ENCODE measurements at places on chromosomes 1 and 21.

GRCh38 chr1:30771005-30771404, 13.4 kb upstream of the LAPTM5 start:
- DNase-seq: no peak

DNA sequence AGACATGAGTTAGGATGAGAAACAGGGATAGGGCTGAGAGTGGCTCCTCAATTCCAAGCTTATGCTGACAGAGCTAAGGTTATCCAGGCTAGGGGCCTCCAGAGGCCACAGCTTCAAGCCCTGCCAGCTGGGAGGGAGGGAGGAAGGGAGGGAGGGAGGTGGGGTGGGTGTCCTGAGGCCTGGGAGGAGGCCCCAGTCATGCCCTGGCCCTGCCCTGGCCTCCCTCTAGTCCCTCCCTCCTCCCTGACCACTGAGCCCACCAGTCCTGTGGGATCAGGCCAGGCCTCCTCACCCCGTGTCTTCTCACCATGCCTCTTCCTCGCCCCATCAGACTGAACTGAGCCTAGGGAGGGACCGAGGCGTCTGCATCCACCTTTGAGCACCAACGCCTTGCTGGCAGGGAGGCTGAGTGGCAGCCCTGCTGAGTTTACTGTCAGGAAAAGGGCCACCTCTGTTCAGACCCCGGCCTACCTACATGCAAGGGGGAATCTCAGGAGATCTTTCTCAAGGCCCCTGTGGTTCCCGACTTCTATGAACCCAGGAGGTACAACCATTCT, 116.1 kb downstream of the NPHP4 start:
- no peak for DNase-seq

- DNase-seq: no peak
These were observed 297.5 kb downstream of the HHIPL2 start for GRCh38 chr1:222250376-222250775.

DNA sequence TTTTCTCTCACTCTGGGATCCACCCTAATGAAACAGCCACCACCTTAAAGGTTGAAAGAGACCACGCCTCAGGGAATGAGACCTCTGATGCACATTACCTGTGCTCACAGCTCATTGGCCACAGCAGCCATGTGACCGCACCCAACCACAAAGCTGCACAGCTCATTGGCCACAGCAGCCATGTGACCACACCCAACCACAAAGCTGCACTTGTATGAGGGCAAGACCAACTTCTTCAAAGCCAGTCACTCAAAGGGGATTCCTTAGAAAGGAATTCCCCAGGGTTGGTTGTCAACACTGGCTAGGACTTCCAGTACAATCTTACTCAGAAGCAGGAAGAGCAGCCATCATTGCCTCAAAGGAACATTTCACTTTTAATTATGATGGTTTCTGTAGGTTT, 43.6 kb upstream of the PDE9A start:
- no peak for DNase-seq

DNA sequence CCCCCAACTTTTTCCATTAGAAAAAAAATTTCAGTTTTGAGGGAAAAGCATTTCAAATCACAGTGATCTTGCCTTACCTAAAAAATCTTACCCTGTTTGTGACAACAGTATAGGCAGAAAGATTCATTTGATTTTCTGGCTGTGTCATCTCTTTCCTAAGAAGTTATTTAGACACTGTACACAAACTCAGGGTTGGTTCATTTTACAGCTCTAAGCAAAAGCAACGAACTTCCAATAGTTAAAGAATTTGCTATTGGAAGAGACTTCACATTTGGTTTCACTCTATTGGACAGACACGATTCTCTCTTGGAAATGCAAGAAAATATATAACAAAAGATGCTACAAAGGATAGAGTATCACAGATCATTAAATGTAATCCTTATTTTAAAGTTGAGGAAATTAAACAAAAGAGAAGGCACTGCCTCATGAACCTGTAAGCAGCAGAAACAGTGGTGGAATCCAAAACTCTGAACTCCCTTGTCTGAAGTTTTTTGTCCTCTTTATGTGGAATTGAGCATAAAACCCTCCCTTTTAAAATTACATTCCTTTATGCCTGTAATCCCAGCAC, 20.8 kb downstream of the EYA3 start:
- DNase-seq: no peak

DNA sequence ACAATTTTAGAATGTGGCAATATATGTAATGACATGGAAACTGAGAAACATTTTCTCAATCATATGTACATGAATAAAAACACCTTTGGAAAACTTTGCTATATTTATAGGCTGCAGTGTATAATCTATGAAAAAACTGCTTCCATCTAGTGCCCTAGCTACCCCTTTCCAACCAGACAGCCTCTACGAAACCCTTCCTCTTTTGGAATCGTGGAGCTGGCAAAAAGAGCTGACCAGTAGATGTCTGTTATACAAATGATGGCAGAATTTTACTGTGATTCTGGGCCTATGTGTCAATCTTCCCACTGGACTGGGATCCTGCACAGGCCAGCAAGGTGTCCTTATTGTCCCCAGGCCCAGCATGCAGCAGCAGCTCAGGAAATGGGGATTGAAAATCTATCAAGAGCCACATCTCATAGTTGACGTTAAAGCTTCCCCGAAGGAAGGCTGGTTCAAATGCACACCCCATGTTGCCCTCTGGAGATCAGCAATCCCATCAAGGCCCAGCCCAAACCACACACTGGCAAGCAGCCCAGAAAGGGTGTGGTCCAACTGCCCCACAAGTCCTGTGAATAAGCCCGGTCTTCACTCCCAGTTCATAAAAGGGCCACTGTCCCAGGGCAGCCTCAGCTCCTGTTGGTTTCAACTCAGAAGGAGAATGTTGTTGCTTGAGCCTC, 8.8 kb upstream of the FAM20B start:
- DNase-seq: no peak

DNA sequence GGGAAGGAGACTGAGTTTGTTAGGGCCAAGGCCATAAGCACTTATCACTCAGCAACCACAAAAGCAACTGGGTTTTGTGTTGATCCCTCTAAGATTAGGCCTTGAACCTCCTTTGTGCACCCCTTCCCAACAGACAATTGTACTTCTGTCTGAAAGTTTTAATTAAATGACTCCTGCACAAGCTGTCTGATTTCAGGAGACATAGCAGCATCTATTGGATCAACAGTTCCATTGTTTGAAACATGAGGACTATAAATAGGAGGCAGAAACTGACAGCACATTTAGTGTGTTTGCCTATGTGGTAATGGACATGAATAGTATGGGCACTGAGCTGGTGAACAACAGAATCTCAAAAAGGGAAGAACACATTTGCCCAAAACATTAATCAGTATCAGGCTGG, 167.3 kb upstream of the KCNJ6 start:
- no peak for DNase-seq

GRCh38 chr1:186880982-186881381, 52.2 kb downstream of the PLA2G4A start:
- DNase-seq: no peak

GRCh38 chr1:214008791-214009422, 21.1 kb downstream of the PROX1 start:
- DNase-seq: no peak

GRCh38 chr1:56666112-56666608, 21.0 kb downstream of the PRKAA2 start:
- no peak for DNase-seq

DNA sequence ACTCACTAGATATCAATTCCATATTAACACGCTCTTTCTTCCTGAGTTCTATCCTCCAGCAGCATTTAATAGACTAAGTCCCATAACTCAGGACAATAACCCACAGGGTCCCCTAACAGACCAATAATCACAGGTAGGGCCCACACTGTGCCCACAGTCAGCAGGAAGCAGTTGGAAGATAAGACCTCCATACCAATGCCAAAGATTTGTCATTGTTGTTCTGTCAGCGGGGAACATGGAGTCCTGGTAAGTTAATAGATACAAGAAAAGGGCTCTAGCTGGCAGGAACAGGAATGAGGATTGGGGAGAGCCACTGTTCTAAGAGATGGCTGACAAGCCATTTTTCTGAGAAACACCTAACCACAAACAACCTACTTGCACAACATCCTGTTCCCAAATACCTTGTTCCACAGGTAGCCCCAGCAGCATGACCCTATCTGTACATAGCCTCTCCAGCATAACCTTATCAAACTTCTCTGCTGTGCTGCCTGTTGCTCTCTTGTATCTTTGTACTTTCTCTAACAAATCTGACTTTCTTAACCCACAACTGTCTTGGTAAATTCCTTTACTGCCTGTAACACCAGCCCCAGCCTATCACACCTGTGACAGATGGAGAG, 142.0 kb upstream of the KCNJ15 start:
- no peak for DNase-seq

GRCh38 chr1:157622471-157622870, 24.6 kb upstream of the FCRL4 start:
- no peak for DNase-seq

- DNase-seq: no peak
These were observed 18.7 kb downstream of the EPHB2 start for GRCh38 chr1:22729400-22729773.

DNA sequence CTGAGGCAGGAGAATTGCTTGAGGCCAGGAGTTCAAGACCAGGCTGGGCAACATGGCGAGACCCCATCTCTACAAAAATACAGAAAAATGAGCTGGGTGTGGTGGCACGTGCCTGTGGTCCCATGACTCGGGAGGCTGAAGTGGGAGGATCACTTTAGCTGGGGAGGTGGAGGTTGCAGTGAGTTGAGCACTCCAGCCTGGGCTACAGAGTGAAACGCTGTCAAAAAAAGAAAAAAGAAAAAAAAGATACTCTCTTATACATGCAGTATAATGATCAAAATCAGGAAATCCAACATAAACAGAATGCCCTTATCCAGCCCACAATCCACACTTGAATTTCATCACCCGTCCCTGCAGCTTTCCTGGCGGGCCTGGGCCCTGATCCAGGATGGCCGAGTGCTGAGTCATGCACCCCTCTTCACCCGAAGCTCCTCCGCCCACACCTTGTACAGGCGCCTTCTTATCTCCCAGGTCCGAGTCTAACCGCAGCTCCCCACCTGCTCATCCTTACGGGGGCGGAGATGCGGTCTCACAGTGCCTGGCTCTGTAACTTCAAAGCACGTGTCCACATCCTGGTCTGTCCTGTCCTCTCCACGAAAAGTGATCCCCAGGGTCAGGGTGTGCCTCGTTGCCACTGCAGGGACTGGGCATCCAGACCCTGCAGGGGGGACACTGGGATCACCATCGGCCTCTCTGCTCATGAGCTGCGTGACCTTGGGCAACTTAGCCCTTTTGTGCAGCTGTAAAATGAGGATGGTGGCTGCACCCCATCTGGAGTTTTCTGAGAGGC, 120.2 kb upstream of the SLC45A1 start:
- no peak for DNase-seq

DNA sequence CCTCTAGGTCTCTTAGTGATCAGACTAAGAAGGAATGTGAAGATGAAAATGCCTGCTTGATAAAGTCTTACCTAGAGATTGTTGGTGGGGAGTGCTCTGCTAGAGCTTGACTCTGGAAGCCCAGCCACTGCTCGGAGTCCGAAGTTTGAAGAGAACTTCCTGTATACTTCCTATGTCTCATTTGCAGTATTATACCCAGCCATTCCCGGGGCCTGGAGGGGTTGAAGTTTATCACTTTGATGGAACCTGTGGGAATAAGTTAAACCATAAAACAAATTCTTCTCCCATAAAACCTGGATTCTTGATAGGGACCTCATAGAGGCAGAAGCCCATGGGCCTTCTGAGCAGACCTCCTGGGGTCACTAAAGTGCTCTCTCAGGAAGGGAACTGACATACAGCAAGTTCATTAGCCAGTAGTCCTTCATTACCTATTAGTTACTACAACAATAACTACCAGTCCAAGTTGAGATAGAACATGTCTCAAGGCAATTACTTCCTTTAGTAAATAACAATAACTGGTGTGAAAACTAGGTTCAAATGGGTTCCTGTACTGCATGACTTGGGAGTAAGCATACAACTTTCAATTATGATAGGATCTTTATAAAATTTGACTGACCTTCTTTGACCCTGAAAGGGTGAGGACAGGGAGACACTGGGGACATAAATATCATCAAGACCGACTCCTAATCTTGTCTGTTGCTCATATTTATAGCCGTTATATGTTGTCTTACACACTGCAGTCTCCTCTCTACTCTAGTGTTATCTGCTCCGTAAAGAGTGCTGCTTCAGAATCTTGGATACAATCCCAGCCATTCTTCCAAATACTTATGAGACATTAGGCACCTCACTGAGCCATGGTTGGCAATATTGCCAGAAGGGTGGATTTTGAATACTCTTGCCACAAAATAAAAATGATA, at the start of gene OR6N1:
TSS of gene OR6N1 (minus strand) at position 246 of the 917 bp plus-strand sequence. CDS start 5,513 bp downstream, outside the sequence.
- no peak for DNase-seq

DNA sequence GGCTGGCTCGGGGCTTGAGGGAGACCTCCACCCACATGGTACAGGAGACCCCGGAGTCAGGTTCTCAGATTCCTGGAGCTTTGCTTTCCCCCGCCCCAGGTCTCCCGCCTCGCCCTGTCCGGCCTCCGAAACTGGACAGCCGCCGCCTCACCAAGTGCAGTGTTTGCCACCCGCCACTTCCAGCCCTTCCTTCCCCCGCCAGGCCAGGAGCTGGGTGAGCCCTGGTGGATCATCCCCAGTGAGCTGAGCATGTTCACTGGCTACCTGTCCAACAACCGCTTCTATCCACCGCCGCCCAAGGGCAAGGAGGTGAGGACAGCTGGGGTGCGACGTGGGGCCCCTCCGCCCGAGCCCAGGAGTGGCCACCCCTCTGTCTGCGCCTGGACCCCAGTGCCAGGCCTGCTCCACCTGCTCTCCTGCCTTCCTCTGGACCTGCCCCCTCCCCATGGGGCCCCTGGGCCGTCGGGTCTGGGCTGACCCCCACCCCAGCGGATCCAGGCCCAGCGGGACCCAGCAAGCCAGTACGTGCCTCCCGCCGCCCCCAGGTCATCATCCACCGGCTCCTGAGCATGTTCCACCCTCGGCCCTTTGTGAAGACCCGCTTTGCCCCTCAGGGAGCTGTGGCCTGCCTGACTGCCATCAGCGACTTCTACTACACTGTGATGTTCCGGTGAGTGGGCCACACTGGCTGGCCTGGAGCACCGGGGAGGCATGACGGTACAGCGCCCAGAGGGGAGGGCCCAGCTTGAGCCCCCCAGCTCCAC, 8.7 kb downstream of the SELENON start:
- DNase-seq: no peak

DNA sequence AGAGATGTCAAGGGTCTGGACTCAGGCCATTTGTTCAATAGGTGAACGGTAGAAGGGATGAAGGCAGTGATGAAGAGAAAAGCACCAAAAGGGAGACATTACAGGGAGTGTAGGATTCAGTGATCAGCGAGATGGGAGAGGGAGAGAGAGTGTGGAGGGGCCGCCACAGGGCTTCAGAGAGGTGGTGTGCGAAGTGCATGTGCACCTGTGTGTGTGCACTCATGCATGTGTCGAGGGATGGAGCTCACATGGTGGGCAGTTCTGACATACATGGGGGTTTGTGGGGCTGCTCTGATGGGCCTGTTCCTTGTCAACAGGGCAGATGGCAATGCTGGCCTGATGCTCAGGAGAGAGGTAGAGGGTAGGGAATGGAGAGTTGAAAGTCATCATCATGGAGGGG, 11.4 kb upstream of the KCNA2 start:
- no peak for DNase-seq

GRCh38 chr1:57167997-57168396, 202.2 kb upstream of the C8B start:
- DNase-seq: no peak

GRCh38 chr1:1359664-1360468, 1.5 kb upstream of the MXRA8 start:
- DNase-seq: no peak

Data from GM12892 (cell line).